Right ventricle myocardium superior (tissue), 1 donor: ENCODE measurements at places on chromosomes 3 and 15.

GRCh38 chr3:177652556-177653291 is 455.4 kb upstream of the TBL1XR1 start:
- DNase-seq: no peak

GRCh38 chr3:68458581-68458980 is 473.8 kb downstream of the TAFA4 start:
- no peak for DNase-seq

DNA sequence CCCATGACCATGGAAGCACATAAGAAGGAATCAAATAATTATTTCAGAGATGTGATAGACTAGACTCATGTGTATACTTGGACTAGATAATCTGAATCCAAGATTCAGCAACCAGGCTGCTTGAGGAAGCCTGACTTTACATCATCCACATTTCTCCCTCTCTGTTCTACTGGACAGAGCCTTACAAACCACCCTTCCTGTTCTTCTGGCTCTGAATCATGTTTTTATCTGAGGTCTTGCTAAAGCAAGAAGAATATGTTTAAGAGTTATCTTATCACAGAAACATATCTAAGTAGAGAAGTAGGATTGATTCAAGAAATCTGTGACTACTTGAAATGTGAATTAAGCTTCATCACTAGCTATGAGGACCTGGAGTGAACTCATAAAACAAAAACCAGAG is 71.1 kb upstream of the SLC24A5 start:
- no peak for DNase-seq

DNA sequence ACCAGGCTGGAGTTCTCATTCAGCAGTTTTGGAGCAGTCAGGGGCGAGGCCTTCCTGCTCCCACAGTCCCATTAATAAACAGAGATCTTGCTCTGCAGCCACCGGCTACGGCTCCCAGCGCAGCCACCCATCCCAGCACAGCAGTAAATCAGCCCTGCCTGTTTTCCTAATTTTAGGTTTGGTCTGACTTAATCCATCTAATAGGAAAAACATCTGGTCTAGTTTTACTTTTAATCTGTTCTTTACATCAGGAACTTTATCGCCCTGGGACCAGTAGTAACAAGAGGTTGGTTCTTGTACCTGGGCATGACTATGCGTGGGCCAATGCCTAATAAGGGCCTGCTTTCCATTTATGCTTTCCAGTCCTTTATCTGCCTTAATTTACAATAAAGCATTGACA is 264.0 kb upstream of the DPH6 start:
- no peak for DNase-seq

- DNase-seq: no peak
These were observed 894.3 kb downstream of the OTOL1 start for GRCh38 chr3:162390891-162391290.

DNA sequence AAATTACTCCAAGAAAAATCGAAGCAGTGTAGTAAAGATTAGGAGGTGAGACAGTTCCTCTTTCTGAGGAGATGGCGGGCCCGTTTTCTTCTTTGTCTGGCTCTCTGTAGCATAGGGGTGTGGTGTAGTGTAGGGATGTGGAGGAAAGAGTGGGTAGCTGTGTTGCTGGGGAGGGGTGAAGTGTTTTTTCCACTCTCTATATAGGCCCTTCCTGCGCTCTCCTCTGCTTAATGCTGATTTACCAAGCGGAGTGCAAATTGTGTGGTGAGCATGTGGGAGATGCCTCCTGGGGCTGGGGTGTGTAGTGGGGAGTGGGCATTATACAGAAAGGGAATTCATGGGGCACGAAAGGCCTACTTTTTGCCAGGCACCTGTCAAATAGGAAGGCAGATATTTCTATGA is 94.9 kb downstream of the ST6GAL1 start:
- no peak for DNase-seq

GRCh38 chr3:152516216-152516615 is 247.5 kb downstream of the MBNL1 start:
- DNase-seq: no peak

GRCh38 chr15:68272721-68273271 is 4.7 kb upstream of the FEM1B start:
- no peak for DNase-seq

DNA sequence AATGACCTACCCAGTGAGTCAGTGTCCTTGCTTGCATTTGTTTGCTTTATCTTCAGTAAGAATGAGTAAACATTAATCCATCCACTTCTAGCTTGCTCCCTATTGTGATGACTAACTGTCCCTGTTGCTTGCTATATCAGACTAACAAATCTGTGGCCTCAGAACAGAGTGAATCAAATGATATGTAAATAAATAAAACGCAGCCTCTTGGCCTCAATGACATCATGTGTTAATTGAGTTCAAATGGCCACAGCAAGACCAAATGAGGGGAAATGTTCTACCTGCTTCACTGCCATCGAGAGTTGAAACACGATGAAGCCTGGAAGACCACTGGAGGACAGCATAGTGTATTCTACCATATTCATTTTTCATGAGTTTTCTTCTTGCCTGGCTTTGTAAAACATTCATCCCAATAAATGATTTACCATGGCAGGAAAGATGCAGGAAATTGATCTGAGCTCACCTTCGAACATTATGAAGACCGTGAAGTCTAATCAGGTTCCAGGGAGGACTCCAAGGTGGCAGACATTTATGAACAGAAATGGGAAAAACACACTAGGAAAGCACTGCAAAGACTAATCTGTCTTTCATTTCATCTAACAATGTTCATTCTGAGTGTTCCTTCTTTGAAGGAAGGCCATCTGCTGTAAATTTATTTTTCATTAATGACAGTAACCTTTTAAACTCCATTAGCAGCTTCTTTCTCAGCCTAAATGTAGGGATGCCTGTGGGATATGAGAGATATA is 1144.5 kb downstream of the TUSC7 start:
- DNase-seq: no peak

GRCh38 chr3:162555761-162556160 is 1059.2 kb downstream of the OTOL1 start:
- no peak for DNase-seq

DNA sequence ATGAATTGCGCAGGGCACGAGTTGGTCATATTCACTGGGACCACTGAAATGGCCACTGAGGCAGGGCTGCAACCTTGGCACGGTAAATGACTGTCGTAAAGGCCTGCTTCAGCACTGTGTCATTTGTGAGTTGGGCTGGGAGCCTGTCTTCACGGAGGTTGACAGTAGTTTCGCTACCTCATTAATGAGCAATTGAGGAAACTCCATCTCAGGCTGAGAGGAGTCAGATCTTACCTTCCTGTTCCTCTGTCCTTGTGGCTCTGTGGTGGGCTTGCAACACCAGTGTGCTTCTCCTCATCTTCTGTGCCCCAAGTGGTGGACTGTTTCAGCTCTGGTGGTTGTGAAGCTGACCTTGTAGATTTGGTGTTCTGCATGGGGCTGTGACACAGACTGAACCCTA is 80.1 kb upstream of the EIF1B start:
- DNase-seq: no peak

DNA sequence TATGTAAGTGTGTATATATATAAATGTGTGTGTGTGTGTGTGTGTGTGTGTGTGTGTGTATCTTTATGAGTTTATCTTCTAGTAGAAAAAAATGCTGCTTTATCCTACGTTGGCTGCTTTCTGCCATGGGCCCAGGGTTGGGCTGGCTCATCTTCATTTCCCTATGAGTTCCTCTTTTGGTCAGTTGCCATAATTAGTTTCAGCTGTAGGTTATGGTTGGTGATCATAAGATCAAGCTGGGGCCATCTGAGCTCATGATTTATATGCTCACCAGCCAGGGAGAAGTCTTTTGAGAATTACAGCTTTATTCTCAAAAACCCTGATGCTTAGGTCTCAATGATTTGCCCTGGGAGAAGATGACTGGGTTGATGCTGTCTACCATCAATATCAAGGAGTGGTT is 775.8 kb upstream of the ARPP21 start:
- DNase-seq: no peak
